ENCODE measurements at places on chromosomes 1 and 21.

DNA sequence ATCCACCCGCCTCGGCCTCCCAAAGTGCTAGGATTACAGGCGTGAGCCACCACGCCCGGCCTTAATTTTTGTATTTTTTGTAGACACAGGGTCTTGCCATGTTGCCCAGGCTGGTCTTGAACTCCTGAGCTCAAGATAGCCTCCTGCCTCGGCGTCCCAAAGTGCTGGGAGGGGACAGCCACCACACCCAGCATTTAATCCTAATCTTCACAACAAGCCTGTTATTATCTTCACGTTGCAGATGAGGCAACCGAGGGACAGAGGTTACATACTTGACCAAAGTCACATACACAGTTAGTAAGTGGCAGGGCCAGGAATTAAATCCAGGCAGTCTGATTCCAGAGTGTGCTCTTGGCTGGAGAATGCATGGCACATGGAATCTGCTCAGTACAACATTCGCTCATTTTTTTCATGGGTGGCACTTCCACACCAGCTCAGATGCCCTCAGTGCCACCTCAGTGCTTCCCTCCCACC is 4.8 kb upstream of the GPR37L1 start:
- no peak for DNase-seq

DNA sequence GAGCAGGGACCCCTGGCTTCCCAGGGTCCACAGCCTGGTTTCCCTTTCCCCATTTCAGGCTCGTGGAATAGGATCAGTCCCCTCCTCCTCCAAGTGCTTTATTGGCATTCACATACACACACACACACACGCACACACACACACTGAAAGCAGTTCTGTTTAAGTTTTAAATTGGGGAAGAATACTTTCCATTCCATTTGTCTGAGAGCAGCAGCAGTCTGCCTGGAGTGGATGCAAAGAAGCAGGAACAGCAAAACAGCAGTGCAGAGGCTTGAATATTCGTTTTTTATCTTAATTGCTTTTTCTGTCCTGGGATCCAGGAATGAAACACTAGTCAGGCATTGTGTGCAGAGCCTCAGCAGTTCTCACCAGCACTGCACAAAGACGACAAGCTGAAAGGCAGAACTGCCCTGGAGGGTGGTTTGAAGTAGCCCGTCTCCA is 7.1 kb downstream of the CYB561D1 start:
- DNase-seq: no peak

GRCh38 chr1:71861022-71861421 is 421.3 kb downstream of the NEGR1 start:
- DNase-seq: no peak

DNA sequence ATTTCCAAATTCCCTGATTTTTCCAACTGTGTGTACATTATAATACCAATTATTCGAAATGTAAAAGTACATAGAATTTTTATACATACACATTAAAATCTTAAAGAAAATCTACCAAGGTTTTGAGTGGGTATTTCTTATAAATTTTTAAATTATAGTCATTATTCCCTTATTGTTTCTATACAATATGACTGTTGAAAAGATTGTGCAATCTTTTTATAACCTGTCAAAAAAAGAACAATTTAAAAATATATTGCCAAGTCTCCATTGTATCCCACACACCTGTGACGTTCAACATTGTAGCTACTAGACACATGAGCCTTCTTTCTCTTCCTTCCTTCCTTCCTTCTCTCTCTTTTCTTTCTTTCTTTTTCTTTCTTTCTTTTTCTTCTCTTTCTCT is 473.2 kb upstream of the CHRM3 start:
- DNase-seq: no peak

GRCh38 chr1:27394925-27395324 is 2.5 kb downstream of the GPR3 start:
- DNase-seq: no peak

- DNase-seq: no peak
Measured at GRCh38 chr1:6521536-6521935, 30.1 kb upstream of the PLEKHG5 start.
